NCI-H2081 treated with DMSO at 0.1 percent for 48 hours (cell line): ENCODE measurements at places on chromosomes 12 and 14.

- DNase-seq, result no peak
Measured at GRCh38 chr12:52032446-52032803, 18.8 kb upstream of the NR4A1 start.

- no peak for DNase-seq
Measured at GRCh38 chr14:23557946-23558345, 1.9 kb downstream of the THTPA start.

- no peak for DNase-seq
Measured at GRCh38 chr12:1607940-1608712, 13.7 kb upstream of the FBXL14 start.

DNA sequence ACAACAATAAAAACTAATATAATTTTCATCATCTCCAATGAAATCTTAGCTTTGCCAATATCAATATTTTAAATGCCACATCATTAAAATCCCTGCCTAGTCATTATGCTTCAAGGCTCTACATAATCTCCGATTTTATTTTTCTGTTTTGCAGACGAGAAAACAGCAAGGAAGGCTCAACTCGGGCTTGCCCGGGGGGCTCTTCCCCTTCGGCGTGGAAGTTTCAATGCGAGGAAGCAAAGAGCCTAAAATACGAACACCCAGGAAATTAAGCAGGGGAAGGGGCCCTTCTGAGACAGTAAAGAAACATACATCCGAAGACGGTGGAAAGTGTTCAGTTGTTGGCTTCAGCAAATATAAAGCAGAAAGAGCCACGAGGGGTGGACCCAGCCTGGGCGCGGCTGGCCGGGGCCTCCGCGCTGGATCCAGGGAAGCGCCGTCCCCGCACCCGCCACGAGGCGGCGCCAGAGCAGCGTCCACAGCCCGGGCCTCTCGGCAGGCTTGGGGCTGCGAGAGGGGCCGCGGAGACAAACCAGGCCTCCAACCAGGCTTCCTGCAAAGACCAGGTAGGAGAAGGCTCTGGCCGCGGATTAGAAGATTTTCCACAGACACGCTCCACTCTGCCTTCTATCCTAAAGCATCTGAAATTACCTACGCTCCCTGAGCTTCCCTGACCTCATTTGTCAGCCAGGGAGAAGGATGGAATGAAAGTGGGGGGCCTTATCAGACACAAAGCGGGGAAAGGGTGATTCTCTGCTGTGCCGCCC, 77.2 kb downstream of the SERPINA3 start:
- no peak for DNase-seq

- DNase-seq, result peak; percentile 91
Measured at GRCh38 chr12:23760495-23760894, 189.0 kb downstream of the SOX5 start.

DNA sequence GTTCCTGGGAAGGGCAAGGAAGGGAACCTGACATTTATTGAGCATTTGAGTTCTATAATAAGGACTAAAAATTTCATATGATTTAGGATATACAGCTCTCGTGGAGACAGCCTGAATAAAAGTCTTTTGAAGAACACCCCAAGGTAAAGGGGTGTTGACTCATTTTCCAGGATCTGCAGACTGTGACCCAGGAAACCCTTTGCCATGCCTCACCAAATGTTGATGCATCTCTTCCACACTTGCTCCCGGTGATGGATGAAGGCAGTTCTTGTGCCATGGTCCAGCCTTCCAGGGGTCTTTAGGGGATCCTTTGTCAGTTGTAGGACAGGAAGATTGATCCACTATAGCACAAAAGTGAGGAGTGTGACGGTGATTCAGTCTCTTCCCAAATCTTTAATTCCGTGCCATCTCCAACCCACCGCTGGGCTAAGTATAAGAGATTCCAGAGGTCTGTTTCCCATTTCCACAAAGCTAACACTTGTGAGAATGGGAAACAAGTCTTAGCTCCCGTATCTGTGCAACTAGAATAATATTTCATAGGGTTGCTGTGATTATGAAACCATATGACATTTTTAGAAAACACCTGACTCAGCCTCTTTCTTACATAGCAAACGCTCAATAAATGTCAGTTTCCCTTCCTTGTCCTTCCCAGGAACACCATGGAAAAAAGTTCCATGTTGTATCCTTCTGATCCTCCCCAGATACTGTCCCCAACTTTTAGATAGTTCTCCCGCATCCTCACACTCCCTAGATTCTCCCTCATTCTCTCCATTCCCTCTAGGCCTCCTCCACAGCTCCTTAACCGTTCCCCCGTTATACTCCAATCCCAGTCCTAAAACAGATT, 836 bp downstream of the AAAS start:
- DNase-seq, result no peak

DNA sequence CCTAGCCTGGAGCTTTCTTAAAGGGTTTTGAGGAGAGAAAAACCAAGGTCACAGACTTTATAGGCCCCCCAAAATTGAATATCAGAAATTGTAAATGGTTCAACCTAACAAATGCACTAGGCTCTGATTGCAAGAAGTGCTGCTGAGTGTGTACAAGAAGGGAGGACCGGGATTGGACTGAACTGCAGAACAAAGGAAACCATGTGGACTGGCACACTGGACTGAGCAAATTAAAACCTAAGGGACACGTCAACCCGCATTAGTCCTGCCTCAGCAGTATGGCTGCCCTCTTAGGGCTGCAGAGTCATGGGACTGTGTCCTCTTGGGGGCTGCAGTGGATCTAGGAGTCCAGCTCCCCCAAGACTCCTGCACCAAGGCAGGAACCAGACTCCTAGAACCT, 842 bp upstream of the CISTR start:
- no peak for DNase-seq

- no peak for DNase-seq
Measured at GRCh38 chr12:131219670-131220330, 266.1 kb downstream of the ADGRD1 start.

- peak; percentile 86 for DNase-seq
Measured at GRCh38 chr12:12376646-12377448, 20.0 kb downstream of the BORCS5 start.

GRCh38 chr14:105568859-105569766, 42.7 kb downstream of the TMEM121 start:
- no peak for DNase-seq

GRCh38 chr14:31297701-31298344, 90.2 kb upstream of the HECTD1 start:
- no peak for DNase-seq
